ENCODE measurements at places on chromosomes 5 and 9.

- DNase-seq = no peak
Observed at GRCh38 chr5:149939546-149939945, 5.0 kb downstream of the PDE6A start.

GRCh38 chr5:65078331-65078730 lies 309.6 kb downstream of the CWC27 start:
- DNase-seq = no peak

DNA sequence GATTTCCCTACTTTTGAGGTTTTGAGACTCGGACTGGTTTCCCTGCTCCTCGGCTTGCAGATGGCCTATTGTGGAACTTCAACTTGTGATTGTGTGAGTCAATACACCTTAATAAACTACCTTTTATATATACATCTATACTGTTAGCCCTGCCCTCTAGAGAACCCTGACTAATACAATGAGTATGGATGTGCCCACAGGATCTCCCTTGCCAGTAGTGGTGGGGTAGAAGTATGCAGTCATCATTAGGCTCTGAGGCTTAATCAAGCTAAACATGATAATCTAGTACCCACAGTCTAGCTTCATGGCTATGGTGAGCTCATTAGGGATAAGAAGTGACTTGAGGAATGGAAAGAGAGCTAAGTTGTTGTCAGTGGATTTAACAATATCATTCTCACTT lies 412.8 kb upstream of the PTGER4 start:
- no peak for DNase-seq

DNA sequence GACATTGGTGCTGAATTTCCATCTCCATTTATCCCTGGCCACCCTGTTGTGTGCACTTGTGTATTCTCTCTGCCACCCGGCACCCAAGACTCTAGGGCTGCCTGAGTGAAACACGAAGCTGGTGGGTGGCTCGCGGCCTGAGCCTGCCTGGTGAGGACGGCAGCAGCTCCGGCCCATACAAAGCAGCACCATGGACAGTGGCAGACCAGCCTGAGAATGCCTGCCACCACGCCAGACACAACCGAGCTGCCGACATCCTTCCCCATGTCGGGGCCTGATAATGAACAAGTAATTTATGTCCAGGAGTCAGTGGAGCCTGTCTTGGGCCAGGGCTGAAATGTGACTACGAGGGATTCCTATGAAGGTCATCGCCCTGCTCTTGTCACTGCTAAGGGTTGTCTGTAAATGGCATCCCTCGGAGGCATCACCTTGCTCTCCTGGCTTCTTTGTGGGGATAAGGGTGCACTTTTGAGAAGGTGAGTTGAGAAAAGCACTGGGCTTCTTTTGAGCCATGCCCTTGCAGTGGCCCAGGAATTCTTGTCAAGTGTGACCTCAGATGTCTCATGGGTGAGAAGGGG lies 175.7 kb downstream of the MELK start:
- no peak for DNase-seq

DNA sequence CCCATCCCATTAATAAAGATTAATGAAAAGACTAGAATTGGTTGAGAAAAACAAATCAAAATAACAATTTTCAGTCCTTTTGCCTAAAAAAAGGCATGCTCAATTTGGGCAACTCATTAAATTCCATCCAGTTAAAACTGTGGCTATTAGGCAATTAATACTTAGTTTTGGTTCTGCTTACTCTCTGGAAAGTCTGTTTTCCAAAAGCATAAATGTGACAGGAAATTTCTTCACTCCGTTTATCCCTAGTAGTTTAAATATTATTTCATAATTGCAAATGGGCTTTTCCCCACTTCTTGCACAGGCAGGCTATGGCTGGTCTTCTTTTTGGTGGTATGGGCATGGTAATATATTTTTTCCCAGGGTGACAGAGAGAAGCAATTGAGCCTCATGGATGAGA lies 373.3 kb upstream of the KLF4 start:
- DNase-seq = no peak

GRCh38 chr9:1057910-1058309 lies 7.8 kb downstream of the DMRT2 start:
- DNase-seq = no peak
